NCI-H446 treated with DMSO at 0.1 percent for 48 hours (cell line): ENCODE measurements at places on chromosomes 6 and 20.
A peak's percentile ranks its signal among the peaks of the same experiment; 100 is the strongest.

DNA sequence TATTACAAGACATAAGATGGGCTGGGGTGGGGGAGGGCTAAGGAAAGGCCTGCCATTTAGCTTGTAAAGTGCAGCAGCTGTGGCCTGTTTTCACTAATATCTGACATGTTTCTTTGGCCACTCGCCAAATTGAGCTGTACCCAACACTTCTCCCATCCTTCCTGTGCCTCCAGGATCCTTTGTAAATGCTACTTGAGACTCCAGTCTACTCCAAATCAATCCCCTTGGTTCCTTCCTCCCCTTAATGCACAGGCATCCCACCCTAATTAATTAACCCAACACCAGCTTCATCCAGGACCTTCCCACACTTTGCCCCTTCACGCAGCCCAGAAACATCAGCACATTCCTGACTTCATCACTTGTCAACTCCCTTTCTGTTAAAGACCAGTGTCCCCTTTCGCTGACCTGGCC, 55.0 kb upstream of the TCF21 start:
- DNase-seq, result peak; percentile 22

DNA sequence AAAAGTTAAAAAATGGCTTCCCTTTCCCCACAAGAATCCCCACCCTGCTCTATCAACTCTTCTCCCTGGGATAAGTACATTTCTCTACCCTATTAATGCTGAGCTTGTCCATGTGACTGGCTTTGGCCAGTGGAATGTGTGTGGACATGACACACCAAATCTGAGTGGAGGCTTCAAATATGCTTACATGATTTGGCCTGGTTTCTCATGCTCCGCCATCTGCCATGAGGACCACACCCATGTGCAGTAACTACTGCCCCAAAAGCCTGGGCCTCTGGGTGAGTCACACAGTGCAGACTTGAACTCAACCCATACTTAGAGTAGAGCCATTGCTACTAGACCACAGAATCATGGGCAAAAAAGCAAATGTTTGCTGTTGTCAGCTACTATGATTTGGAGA, 65.4 kb downstream of the PRND start:
- DNase-seq, result no peak

- DNase-seq, result no peak
Observed at GRCh38 chr20:9243986-9244385, 175.1 kb downstream of the PLCB4 start.

DNA sequence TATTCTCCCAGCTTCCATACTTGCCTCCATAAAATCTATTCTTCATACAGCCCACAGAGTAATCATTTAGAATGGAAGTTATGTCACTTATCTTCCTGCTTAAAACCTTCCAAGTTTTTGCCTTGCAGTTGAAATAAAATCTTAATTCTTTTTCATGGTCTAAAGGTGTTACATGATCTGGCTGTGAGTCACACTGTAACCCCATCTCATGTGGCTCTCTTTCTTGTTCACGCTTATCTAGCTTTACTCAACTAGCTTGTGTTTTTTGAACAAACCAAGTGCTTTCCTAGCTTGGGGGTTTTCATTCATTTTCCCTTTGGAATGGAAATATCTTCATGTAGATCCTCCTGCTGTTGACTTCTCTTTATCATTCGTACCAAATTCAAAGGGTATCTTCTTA, 23.6 kb upstream of the THEMIS start:
- DNase-seq, result no peak

GRCh38 chr6:108521616-108522107, 39.1 kb upstream of the FOXO3 start:
- no peak for DNase-seq

DNA sequence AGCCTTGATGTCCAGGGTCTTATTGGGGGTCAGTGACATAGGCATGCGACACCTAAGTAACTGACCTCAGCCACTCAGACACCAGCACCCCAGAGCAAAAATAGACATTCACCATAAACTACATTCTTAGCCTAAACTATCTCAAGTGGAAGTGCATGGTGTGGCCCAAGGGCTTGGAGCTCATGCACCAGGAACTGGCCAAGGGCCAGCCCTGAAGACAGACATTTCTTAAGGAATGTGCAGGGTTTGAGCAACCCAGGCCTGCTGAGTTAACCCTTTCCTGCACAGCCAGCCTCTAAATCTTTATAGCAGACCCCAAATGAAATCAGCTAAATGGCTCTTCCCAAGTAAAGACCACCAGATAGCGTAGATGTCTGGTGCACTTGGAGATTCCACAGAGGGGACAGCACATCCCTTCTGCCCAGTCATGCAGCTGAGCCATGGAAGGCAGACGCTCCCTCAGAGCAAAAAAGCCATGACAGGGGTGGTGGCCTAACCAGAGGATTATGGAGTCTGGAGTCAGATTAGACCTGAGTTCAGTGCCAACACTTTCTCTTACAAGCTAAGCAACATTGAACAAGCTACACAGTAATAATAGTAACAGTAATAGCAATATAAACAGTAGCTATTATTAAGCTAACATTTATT, 222.6 kb downstream of the ZMYND8 start:
- no peak for DNase-seq
